ENCODE measurements at places on chromosomes 1 and 21.

DNA sequence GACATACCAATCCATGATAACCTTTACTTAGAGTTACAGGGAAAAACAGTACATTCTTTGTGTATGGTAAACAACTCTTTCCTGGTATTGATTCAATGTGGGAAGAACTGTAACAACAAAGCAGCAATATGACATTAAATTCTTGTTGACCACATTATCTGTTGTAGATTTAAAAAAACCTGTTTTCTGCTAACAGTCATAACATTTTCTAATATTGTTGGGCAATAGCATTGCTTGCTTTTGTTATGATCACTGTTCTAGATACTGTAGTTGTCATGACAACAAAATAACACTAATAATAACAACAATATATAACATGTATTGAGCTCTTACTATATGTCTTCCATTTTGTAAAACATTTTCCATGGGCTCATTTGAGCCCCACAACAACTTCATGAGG, 54.2 kb downstream of the PDE4B start:
- no peak for DNase-seq

- no peak for DNase-seq
These were observed 605.7 kb downstream of the MATN1 start for GRCh38 chr1:30117685-30118084.

DNA sequence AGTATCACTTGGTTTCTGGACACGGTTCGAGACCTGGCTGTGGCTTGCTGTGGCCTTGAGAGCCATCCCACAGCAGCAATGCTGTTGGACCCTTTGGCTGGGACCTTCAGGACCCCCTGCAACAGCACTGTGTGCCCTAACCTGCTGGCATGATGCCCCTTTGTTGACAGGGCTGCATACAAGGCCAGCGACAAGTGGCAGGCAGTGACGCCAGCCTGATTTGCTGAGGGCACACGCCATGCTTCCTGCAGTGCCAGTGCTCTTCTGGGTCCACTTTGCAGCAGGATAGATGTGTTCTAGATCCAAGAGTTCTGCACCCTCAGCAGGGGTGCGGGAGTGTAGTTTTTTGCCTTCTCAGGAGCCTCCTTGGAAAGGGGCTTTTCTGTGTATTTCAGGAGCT, 32.8 kb downstream of the COQ8A start:
- no peak for DNase-seq

DNA sequence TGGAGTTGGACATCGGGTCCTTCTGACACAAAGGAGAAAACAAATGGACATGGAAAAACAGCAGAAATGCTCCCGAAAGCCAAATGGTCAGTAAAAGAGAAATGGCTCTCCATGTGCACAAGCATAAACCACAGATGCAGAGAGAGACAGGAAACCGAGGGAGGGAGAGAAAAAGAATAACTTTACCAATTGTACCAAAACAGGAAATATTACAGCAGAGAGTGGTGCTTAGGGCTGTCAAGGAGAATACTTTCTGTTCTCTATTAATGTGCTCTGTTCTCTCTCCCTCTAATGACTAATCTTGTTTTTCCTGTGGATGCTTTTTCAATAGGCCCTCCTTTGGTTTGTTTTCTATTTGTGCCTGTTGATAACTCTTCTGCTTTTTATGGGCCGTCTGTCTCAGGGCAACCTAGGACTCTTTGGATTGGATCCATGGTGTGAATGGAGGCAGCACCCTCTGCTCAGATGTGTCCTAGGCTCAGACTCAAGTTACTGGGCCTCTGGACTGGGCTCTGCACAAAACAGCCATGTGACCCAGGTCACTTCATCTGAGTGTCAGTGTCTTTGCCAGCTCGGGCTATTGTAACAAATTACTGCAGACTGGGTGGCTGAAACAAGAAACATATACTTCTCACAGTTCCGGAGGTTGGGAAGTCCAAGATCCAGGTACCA, 663.0 kb downstream of the NPHP4 start:
- DNase-seq: no peak

Measured in urothelium cell line (cell line).